ENCODE measurements at places on chromosomes 1 and 21. TPM values are rescaled to one million over a fixed set of nuclear protein-coding genes. Genes with fewer than 3 reads are reported as not detected.

The SPRR2G gene
- polyA plus RNA-seq, result not detected

The IL22RA1 gene
- polyA plus RNA-seq, result 1.4 TPM

The LHX8 gene
- not detected for polyA plus RNA-seq

The KCNA3 gene
- not detected for polyA plus RNA-seq

The DMRTA2 gene
- polyA plus RNA-seq, result not detected

The EDARADD gene
- polyA plus RNA-seq, result 2.2 TPM

The APCS gene
- 1.5 TPM for polyA plus RNA-seq

The DISP1 gene
- 7.0 TPM for polyA plus RNA-seq

The MDM4 gene
- 6.3 TPM for polyA plus RNA-seq

The GCLM gene
- polyA plus RNA-seq, result 14.7 TPM

The RIIAD1 gene
- polyA plus RNA-seq, result 4.0 TPM
